ENCODE measurements at places on chromosomes 6 and 20.

GRCh38 chr6:52839124-52840055, 1.2 kb downstream of the GSTA5 start:
- peak; percentile 29 for DNase-seq

- DNase-seq: no peak
These were observed 11.1 kb upstream of the HMGA1 start for GRCh38 chr6:34225551-34225950.

DNA sequence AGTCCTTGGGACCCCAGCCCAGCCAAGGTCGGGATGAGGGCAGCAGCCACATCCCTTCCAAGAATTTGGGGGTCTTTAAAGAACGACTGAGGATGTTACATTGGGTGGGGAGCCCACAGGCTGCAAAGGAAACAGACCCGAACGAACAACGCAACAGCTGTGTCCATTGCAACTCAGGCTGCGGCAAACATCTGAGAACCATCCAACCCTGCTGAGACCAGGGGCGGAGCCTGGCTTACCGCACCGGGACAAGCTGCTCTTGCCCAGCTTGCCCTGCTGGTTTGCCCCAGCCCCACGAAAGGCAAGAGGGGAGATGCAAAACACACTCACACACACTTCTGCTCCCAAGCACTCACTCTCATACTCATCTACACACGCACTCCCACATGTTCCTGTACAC, 21.5 kb upstream of the TAF4 start:
- no peak for DNase-seq

DNA sequence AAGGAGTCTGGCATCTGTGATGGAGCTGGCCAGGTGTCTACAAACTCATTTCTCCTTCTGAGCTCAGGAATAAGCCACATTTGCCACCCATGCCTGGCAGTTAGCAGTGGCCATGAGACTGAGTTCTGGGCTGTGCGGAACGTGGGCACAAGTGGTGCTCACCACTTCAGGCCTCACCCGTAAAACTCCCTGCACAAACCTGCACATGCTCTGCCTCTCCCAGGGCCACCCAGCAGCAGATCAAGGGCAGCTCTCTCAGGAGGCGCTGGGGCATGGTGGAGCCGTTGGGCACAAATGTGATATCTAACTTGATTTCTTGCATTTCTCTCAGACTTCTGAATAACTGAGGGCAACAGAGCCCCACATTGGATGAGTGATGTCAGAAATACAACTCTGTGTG, 269.5 kb downstream of the HIVEP2 start:
- no peak for DNase-seq

GRCh38 chr20:61120595-61121515, 131.2 kb upstream of the CDH4 start:
- peak; percentile 83 for DNase-seq

GRCh38 chr6:151773382-151773781, 34.1 kb upstream of the ESR1 start:
- no peak for DNase-seq

DNA sequence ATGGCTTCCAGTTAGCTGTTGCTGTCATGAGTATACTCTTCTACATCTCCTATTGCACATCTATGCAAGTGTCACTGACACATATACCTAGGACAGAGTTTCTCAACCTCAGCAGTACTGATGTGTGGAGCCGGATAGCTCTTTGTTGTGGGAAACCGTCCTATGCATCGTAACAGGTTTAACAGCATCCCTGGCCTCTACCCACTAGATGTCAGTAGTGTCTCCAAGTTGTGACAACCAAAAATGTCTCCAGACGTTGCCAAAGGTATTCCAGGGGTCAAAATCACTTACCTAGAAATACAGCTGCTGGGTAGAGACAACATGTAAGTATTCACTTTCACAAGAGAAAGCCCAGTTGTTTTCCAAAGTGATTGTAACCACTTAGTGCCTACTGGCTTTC, 637.6 kb downstream of the RNF144B start:
- peak; percentile 20 for DNase-seq

DNA sequence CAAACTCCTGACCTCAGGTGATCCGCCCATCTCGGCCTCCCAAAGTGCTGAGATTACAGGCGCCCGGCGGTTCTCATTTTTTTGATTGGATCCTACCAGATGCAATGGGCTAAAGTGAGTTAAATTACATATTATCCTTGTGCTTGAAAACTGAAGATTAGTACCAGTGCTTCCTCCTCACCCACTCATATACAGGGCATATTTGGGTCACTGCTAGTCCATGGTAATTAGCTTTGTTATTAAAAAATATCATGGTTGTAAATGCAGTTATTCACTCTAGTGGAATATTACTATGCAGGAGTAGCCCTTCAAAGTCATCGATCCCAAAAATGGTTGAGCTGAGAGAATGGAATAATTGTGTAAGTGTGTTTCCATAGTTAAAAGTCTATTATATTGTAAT, 26.5 kb downstream of the ZNF292 start:
- DNase-seq: no peak

- no peak for DNase-seq
These were observed 104.5 kb downstream of the IBTK start for GRCh38 chr6:82143041-82143481.

DNA sequence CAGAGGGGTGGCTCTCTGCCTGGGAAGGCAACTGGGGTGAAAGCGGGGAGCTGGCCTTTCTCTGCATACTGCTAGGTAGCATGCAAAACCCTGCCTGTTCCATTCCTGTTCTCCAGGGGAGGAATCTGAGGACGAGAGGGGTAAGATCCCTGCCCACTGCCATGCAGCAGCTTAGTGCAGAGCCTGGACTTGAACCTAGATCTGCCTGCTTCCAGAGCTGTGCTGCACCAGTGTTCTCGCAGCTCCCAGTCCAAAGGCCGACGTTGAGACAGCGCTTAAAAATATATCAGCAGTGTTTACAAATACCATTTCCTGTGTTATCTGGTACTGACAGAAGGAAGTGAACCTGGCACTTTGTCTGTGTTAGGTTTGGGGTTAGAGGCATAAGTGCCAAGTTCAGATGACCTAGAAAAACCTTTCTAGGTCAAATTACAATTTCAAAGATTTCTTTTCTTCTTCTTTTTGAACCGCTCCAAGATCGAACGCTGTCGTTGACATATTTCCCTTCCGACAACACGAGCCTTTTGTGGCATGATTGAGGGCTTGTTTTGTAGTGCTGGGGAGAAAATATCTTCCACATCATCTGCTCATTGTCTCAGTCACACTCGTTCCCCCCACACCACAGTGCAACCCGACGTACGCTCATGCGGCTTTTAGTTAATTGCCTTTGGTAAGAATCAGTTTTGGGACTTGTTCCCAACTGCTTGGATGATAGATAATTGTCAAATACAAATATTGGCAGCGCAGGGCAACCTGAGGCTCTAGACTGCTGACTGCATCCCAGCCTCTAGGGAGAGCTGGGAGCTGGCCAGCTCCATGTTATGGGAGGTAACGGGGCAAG, 44.6 kb downstream of the TOX2 start:
- no peak for DNase-seq

DNA sequence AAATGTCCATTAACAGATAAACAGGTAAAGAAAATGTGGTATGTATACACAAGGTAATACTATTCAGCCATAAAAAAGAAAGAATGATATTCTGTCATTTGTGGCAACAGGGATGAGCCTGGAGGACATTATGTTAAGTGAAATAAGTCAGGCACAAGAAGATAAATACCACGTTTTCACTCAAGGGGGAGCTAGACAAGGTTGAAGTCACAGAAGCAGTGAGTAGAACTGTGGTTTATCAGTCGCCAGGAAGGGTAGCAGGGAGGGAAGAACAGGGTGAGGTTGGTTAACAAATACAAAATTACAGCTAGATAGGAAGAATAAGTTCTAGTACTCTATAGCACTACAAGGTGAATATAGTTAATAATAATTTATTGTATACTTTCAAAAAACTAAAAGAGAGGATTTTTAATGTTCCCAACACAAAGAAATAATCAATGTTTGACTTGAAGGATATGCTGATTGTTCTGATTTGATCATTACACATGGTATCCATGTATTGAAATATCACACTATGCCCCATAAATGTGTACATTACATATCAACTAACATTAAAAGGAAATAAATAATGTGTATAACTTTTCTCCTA, 21.1 kb downstream of the RTN4IP1 start:
- DNase-seq: no peak

DNA sequence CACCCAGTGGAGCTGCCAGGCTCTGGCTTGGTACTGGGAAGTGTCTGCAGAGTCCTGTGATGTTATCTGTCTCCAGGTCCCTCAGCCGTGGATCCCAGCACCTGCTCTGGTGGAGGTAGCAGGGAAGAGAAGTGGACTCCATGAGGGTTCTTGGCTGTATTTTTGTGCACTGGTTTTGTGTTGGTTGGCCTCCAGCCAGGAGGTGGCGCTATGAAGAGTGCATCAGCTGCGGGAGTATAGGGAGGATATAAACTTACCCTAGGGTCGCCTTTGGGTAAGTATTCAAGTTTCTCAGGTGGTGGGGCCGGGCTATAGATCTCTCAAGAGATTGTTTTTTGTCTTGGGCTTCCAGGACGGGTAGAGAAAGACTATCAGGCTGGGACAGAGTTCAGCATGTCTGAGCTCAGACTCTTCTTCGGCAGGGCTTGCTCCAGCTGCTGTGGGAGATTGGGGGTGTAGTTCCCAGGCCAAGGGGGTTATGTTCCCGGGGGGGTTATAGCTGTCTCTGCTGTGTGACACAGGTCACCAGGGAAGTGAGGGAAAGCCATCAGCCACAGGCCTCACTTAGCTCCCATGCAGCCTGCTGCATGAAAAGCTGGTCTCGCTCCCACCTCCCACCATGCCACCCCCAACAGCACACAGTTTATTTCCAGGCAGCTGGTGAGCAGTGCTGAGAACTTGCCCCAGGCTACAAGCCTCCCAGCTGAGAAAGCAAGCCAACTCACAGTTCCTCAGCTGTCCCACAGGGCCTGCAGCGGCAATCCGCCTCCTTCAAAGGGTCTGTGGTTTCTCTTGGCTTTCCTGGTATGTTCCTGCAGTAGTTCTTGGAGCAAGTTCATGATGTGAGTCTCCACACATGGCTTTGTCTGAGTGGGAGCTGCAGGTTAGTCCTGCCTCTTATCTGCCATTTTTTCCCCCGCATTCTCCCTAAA, 115.7 kb downstream of the AIG1 start:
- no peak for DNase-seq

DNA sequence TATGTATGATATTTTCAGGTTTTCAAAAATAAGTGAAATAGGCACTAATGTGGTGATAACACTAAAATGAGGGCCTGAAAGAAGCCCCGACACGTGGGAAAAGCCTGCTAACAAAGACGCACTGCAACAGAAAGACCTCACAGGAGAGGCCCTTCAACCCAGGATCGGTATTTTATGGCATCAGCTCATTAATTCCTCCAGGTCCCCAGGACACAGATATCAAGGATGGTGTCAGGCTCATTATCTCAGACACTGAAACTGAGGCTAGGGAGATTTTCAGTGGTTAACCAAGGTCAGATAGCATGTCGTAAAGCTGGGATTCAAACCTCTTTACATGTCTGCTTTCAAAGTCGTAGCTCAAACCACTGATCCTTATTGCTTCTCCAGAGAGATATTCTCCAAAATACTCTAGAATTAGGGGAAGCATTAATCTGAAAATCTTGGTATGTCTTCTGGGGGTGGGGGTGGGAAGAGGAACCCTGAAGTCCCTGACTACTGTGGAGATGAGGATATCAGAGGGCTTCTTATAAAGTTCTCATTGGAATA, 64.1 kb downstream of the PPP1R3G start:
- no peak for DNase-seq

GRCh38 chr20:46541229-46541935, 9.1 kb downstream of the OCSTAMP start:
- DNase-seq: no peak

GRCh38 chr6:28567506-28567905, 41.8 kb downstream of the GPX5 start:
- DNase-seq: no peak

DNA sequence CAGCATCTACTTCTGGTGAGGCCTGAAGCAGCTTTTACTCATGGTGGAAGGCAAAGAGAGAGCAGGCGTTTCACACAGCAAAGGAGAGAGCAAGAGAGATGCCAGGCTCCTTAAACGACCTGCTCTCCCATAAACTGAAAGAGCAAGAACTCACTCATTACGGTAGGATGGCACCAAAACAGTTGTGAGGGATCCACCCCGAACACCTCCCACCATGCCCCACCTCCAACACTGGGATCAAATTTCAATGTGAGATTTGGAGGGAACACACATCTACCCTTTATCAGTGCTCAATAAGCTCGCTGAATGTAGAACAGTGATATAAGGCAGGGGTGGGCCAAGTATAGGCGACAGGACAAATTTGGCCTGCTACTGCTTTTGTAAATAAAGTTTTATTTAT, 244.6 kb downstream of the ESR1 start:
- no peak for DNase-seq

DNA sequence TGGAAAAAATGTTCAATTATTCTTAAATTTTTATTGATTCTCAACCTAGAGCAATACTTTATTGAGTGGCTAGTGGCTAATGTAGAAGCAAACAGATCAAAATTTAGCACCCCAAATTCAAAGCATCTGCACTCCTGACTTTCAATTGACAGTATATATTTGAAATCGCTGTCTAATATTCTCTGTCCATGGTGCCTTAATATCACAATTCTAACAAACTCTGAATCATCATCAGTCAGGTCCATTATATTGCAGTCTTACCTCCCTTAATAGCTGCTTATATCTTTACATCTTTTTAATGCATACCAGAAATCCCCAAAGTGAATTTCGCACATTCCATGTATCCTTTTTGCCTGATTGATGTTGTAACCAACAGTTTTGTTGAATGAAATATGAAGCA, 134.9 kb downstream of the THEMIS start:
- DNase-seq: no peak

DNA sequence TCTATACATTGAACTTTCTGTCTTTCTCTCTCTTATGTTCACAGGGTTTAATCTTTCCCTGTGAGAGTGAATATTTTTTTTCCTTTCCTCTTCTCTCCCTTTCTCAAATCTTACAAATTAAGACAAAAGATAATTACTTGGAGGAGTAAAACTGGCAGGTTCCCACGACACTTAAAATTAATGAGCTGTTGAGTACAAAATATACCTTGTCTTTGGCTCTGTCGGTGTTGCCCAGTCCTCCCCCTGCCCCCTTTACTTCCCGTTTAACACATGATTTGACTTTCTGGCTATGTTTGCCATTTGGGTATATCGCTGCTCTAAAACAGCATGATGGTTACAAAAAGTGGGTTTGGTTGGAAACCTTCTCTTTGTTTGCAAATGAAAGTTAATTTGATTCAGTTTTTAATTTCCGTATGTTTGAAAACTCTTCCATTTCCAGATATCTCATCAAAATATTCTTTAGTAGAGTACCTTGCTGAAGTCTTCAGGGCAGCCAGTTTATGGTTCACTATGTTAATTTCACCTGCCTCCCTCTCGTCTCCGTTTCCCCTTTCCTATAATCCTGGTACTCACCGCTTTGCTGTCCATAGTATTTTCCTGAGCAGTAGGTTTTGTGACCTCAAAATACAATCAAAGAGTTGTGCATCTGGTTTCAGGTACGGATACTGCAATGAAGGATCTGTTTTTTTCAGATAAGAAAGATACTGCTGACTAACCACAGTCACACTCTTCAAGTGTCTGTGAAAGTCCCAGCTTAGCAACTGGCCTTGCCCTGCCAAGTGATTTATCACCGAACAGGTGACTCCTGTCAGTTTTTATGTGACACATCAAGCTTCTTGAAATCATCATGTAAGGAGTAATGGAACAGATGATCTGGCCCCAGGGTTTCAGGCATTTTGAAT, 181.2 kb downstream of the DTNBP1 start:
- DNase-seq: no peak

Measured in head of caudate nucleus (tissue), 42 donors.